Cortex of kidney (tissue), 1 donor: ENCODE measurements at places on chromosomes 11 and 22.

DNA sequence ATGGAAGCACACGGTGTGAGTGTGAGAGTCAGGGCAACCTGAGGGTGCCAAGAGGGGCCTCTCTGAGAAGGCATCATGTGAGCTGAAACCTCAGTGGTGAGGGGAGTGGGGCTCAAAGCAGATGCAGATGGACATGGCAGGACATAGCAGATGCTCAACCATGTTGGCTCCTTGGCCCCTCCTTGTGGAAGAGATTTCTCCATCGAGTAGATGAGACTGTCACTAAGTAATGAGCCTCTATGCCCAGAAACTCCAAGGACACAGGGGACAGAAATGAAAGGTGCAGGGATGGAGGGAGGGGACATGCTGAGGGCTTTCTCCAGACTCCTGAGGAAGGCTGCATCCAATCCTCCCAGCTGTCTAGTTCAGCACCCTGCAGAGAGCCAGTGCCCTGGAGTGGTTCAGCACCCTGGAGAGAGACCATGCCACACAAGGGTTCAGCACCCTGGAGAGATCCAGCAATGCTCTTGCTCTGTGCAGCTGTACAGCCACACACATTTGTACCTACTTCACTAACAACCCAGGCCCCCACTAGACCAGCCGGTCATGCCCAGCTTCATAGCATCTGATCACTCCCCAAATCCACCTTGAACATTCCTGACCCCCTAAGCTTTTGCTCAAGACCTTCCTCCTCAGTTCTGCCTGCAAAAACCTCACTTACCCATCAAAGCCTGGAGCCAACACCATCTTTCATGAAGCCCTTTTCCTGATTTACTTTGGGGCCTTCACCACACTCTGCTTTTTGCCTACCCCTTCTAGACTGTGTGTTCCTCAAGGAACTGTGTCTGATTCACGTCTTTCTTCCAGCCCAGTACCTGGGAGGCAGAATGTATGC, 252.0 kb downstream of the CTTN start:
- no peak for DNase-seq

GRCh38 chr11:63795066-63795465, 18.2 kb upstream of the SPINDOC start:
- DNase-seq = no peak

DNA sequence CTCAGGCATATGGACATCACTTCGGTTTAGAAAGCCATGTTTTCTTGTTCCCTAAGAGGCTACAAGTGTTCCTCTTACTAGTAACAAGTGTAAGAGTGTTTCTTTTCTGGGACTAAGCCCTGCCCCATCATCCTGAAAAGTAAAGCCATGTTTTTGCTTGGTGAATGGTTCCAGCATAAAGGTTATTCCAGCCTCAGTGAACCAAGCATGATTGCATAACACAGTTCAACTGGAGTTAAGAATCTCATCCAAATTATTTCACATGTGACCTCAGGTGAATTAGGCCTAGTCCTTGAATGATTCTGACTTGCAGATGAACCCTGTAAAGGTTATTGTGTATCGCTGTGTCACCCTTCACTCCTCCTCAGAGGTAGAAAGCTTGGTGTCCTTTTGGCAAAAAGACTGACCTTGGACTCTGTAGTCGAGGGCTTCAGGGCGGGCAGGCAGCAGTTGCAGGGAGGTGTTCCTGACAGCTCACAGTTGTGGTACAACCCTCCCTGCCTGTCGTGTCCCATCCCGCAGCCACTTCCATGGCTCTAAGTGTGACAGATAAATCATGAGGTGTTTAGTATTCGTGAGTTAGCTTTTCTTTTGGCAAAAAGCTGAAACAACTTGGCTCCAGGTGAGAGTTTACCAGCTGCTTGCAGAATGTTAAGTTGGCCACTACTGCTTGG, 321.8 kb downstream of the CADM1 start:
- DNase-seq = no peak

- no peak for DNase-seq
Measured at GRCh38 chr11:120807414-120808150, 216.3 kb upstream of the TBCEL start.

- DNase-seq = no peak
Measured at GRCh38 chr11:128704517-128704916, 10.6 kb downstream of the FLI1 start.

GRCh38 chr11:118149493-118149892, 3.1 kb downstream of the SCN4B start:
- DNase-seq = no peak

DNA sequence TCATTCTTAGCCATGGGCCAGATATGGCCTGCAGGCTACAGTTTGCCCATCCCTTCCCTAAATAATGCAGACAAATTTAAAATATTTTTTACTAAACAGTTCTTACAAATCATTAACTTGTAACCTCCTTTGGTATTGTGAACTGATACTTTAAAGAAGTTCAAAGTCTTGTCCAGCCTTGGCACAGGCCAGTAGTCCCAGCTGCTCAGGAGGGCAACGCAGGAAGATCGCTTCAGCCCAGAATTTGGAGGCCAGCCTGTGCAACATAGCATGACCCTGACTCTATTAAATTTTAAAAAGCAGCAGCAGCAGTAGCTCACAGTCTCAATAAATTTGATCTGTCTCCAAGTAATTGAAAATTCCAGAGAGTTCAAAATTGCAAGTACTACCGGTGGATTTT, 83.7 kb upstream of the ARHGAP32 start:
- no peak for DNase-seq
